Caudate nucleus (tissue), 63 donors: ENCODE measurements at places on chromosomes 1 and 21.

GRCh38 chr1:43832255-43832654, 101.3 kb upstream of the ARTN start:
- no peak for DNase-seq

DNA sequence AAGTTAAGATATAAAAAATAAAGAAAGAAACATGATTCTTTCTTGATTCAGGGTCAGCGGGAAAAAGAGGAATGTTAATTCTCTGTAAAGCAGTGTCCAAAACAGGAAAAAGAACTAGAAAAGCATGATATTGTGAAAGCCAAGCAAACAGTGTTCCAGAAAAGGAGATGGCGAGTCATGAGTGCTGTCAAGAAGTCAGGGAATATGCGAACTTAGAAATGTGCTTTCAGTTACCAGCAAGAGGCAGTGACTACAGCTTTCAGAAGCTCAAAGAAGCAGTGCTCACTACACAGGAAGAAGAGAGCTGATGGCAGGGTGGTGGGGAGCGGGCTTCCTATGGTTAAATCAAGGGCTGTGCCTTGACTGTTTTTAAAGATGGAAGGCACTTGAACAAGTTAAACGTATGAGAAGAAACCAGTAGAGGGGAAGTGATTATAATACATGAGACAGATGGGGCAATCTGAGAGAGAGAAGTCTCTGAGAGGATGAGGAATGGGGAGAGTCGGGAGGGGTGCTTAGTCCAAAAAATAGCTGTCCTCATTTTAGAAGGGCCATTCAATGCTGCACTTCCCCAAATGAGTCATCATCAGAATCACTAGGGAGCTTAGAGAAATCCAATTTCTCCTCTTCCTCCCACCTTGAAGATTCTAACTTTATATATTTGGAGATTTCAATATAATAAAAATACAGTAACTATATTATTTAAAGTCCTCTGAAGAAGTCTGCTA, 90.4 kb downstream of the KCNK1 start:
- DNase-seq = no peak

GRCh38 chr1:92045766-92046495, 16.1 kb downstream of the EPHX4 start:
- no peak for DNase-seq

DNA sequence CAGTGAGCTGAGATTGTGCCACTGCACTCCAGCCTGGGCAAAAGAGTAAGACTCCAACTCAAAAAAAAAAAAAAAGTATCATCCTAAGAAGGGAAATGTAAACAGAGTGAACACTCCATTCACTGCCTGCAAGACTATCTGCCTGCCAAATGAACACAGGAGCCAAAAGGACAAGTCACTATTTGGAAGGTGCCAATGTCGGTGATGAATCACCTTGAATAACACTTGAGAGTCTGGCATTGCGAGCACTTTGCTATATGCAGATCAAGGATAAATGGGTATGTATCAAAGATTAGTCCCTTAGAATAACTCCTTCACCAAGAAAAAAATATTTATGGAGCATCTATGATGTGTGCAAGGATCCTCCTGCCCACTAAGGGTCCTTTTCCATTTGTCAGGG, 6.6 kb downstream of the UBR4 start:
- no peak for DNase-seq

- no peak for DNase-seq
These were observed 7.0 kb downstream of the OLFML2B start for GRCh38 chr1:162016631-162017030.

- DNase-seq = no peak
These were observed at the start of gene TMOD4 for GRCh38 chr1:151175863-151176262. Gene TMOD4, minus strand, starts transcription at chr1:151175981. Its CDS starts 1,106 bp downstream, at chr1:151174875.

DNA sequence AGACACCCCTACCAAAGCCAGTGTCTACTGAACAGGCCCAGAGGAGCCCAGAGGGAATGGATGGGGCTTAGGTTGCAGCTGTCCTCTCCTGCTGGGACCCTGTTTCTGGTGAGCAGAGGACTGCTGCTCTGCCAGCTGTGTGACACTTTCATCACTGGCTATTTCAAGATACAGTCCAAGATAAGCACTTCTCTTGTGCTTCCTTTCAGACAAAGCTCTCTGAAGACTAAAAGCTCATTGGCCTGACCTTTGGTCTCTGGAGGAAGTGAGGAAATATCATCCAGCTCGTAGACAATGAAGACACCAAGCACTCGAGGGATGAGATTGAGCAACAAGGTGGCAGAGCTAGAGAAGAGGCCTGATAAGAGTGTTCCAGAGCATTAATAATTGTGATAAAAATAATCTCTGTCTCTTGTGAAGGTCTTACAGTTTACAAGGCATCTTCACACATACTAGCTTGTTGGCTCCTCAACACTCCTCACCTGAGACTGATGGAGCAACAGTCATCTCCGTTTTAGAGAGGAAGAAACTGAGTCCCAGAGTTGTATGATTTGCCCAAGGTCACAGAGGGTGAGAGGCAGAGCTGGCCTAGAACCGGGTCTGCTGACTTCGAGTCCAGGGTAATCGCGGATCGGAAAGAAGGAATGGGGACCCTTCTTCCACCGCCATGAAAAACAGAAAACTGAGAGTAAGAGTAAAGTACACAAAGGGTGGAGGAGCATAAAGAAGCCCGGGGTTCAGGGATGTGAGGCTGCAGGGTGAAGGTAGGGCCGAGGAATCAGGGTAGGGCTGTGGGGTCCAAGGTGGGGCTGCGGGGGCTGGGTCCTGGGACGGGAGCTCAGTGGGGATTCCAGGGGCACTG, 666 bp downstream of the PAFAH2 start:
- DNase-seq = no peak

DNA sequence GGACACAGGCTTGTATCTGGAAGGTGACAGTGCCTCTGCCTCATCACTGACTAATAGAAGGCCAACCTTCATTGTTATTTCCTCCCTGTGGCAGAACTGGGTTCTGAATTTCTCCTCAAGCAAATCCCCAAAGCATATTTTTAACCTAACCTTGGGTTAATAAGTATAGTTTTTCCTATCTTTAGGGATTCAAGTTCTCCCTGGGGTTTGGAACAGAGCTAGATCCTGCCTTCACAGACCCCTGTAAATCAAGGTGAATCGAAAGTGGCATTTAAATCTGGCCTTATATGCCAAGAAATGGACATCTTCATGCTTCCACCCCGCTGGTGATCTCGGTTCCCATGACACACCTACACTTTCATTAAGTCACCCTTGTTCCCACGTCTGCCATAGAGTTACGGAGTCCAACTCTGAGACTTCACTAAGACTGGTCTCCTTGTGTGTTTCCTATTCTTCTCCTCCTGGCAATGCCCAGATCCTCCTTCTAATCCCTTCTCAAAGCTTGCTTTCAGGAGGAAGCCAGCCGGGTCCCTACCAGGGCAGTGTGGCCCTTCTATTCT, 4.3 kb upstream of the CHI3L2 start:
- no peak for DNase-seq

DNA sequence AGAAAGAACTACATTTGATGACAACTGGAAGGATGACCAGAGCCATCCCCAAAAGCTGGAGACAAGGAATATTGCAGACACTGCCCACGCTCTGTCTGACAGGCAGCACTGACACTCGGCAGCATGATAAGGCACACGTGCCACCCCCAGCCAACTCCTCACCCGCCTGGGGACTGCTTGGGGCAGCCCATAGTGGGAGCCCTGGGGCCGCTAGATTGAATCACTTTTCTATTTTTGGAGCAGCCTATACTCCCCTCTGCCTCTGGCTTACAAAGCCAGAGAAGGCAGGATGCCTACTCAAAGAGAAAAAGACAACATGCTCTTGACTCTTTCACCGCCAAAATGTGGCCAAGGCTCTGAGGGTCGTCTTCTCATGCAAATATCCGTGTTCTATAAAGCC, 1.3 kb downstream of the SMG5 start:
- DNase-seq = no peak

- DNase-seq = no peak
These were observed 9.9 kb downstream of the PLOD1 start for GRCh38 chr1:11944358-11944931.

GRCh38 chr1:239354231-239354630, 32.1 kb upstream of the CHRM3 start:
- no peak for DNase-seq

- DNase-seq = no peak
These were observed 5.0 kb downstream of the GAS5 start for GRCh38 chr1:173862769-173863223.
